Fibroblast of upper back skin (primary cell): ENCODE measurements at places on chromosomes 13 and 19.

DNA sequence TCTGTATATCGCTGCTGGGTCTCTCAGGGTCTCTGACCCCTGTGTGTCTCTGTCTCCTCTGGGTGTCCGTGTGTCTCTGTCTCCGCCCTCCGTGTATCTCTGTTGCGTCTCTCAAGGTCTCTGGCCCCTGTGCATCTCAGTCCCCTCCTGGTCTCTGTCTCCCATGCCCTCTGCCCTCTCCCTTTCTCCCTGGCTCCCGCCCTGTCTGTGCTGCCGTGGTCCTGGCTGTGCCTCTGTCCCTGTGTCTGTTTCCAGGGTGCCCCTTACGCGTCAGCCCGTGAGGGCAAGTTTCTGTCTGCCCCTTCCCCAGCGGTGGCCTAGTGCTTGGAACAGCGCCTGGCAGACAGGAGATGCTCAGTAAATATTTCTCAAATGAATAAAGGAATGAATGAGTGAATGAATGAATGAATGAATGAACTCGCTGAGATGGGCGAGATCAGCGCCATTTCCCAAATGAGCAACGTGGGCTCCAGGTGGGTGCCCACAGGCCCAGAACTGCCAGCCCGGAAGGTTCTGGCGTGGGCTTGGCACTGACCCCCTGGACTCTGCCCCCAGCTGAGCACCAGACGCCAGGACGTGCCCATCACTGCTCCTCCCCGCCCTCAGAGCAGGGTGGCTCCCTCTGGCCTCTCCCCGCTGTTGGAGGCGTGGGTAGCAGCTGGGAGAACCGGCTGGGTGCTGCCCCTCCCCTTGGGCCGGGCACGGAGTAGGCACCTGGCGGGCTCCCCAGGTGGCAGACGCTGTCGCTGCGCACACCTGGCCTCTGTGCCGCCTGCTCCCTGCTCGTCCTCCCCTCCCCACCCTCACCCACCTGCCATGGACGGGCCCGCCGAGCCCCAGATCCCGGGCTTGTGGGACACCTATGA lies at the start of gene SULT2B1:
TSS of gene SULT2B1 (plus strand) at position 736 of the 866 bp plus-strand sequence. CDS start at position 817, 81 bp downstream.
- no peak for DNase-seq

DNA sequence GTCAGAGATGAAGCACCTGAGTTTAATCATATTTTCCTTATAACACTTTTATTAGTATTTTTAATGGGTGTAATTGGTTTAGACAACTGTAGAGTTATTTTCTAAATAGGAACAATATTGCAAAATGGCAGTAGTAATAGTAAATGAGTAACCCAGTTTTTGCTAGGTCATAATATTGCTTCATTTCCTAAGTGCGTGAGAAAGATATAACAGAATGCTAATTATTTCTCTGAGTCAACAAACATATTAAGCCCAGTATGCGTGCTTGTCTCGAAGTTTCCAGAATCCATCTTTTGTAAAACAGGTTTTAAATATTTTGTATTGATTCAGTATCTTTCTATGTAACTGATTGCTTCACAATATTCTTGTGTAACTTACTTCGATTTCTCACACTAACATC lies 315.3 kb downstream of the MYO16 start:
- no peak for DNase-seq

DNA sequence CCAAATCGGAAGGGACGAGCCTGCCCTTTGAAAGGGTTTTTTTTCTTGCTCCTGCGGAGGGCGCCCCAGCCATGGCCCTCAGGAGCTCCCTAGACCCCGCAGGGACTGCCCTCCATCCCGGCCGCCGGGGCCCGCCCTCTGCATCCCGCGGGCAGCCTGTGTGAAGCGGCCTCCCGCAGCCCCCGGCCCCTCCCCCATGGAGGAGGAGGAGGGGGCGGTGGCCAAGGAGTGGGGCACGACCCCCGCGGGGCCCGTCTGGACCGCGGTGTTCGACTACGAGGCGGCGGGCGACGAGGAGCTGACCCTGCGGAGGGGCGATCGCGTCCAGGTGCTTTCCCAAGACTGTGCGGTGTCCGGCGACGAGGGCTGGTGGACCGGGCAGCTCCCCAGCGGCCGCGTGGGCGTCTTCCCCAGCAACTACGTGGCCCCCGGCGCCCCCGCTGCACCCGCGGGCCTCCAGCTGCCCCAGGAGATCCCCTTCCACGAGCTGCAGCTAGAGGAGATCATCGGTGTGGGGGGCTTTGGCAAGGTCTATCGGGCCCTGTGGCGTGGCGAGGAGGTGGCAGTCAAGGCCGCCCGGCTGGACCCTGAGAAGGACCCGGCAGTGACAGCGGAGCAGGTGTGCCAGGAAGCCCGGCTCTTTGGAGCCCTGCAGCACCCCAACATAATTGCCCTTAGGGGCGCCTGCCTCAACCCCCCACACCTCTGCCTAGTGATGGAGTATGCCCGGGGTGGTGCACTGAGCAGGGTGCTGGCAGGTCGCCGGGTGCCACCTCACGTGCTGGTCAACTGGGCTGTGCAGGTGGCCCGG lies 815 bp downstream of the MAP3K10 start:
- DNase-seq, result peak; percentile 8

DNA sequence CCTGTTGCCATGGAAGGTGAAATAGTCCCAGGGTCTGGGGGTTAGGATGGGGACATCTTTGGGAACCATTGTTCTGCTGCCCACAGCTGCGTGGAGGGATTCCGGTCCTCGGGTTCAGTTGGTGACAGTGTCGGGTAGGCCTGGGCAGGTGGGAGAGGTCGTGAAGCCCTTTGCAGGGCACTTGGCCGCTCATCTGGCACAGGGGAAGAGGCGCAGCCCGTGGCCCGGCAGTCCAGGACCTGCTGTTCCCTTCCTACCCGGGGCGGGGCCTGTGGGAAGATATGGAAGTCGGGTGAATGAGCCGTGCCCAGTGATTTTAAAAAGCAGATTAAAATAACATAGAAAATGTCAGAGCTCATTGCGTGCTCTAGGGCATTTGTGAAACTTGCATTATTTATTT lies 44.8 kb downstream of the KDM4B start:
- DNase-seq, result no peak

DNA sequence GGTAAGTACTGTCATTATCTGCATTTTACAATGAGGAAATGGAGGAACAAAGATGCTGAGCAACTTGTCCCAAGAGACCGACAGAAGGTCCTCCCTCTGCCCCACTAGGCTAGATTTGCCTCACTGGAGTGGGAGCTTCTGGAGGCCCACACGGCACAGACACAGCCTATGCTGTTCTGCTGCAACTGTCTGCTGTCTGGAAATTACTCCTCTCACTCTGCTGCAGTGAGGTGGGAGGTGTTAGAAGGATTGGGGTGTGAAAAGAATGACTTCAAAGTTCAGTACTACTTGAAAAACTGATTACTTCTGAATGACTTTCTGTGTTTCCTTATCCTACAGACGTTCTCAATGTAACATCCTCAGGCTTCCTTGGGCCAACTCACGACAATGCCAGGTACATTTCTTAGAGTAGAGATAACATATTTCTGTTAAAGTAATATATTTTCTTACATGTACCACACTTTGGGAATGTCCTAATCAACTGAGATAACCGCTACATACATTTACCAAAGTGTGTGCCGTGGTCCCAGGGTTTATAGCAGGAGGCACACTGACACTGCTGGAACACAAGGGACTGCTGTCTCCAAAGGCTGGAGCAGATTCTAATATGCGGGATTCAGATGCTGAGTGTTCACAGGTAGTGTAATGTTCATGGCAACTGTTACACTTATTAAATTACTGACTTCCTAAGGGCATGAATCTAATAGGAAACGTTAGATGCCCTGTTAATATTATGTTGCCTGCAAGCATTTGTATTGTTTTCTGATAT lies 53.5 kb upstream of the WASF3 start:
- DNase-seq, result no peak

- DNase-seq, result peak; percentile 76
Observed at GRCh38 chr13:48801255-48801654, 147.5 kb downstream of the CYSLTR2 start.

DNA sequence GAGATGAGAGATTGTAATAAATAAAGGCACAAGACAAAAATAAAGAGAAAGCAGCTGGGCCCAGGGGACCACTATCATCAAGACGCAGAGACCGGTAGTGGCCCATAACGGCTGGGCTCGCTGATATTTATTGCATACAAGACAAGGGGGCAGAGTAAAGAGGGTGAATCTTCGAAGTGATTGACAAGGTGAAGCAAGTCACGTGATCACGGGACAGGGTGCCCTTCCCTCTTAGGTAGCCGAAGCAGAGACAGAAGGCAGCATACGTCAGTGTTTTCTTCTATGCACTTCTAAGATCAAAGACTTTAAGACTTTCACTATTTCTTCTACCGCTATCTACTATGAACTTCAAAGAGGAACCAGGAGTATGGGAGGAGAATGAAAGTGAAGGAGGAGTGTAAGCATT lies 4.6 kb upstream of the PRKCG start:
- DNase-seq, result no peak

DNA sequence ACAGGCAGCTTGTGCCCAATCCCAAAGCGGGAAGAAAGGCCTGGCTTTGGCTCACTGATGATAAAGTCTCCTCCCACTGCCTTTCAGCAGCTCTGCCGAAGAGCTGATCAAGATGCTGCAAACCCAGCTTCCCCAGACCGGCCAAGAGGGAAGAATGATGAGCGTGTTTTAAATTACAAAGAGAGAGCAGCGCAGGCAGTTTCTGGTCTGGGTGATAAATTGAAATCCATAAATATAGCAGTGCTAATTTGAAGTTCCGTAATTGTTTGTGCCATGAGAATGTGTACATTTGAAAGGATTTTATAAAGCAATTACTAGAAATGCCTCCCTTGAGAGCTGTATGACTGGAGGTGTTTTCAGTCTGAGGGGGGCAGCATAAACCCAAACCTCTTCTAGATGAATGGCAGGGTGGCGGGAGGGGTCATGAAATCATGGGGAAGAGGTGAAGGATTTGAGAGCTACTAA lies 171.8 kb downstream of the STK24 start:
- DNase-seq, result peak; percentile 57

DNA sequence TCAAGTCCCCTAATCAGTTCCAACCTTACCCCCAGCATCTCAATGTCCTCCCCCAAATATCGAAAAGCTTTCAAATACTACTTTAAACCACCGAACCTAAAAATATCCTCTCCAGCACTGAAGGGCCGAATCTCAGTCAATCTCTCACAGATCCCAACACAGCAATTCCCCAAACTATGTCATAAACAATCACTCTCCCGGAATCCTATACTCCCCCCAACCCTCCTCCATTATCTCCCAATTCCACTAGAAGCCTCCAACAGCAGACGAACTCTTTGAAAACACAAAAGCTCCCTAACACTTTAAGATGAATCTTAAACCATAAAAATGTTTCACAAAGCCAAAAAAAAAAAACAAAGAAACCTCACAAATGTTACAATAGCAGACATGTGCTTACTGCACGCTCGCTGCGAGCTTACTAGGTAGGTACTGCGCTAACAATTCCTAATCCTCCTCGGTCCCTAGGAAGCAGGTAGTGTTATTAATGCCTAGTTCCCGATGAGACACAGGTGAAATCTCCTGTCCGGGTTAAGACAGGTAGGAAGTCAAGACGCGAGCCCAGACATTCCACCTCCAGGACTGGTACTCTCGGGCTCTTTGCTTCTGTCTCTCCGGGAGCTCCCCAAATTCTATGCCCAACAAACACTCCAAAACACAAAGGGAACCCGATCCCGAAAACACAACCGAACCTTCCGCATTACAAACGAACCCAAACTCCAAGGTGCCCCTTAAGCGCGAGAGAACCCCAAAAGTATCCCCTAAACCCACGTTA lies 14.2 kb downstream of the FBXO46 start:
- peak; percentile 28 for DNase-seq

DNA sequence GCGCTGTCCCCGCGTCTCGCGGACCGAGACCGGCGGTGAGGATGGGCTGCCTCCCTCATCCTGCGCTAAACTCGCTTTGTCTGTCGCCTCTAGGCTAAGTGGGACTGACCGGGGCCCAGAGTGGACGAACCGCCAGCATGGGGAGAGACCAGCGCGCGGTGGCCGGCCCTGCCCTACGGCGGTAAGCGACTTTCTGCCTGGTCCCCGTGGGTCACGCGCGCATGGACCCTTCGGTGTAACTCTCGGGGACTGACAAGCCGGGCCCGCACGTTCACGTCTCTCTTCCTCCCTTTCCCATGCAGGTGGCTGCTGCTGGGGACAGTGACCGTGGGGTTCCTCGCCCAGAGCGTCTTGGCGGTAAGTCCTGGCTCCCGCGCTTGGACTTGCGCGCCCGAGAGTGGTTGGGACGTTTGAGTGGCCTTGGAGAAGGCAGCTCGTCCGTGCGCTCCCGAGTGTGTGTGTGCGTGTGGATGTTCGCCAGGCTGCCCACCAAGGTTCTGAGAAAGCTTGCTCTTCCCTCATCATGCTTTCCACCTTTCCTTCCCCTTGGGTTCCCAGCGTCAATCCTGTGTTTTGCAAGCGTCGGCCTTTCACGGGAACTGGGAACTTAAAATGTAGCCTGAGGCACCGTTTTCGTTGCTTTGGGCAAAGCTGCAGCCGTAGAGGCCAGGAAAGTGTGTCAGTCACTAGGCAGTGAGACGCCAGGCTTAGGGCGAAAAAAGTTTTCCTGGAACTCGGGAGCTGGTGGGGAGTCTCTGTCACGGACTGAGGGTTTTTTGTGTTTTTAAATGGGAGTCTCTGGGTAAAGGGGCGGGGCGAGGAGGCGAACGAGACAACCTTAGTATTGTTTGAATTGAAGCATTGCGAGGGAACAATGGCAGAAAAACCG lies 927 bp downstream of the COL4A2 start:
- DNase-seq, result peak; percentile 39

GRCh38 chr13:53357582-53357981 lies 329.0 kb downstream of the OLFM4 start:
- DNase-seq, result no peak

DNA sequence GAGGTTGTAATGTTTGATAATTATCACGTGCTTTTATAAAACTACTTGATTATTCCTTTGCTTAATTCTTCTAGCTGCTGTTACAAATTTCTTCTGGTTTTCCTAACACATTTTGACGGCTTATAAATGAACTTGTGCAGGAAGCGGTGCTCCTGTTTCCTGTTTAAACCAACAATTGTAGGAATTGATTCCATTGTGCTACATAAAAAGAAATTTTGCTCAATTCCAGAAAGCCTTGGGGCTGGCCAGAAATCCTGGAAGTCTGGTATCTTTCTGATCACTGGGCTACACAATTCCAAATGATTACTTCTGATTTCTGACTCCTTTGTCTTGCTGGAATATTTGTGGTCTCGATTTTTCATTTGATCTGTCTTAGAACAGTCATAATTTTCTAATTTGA lies 14.9 kb downstream of the RFC3 start:
- no peak for DNase-seq

GRCh38 chr19:19615086-19615485 lies 3.4 kb downstream of the PBX4 start:
- DNase-seq, result no peak

- no peak for DNase-seq
Observed at GRCh38 chr19:28869459-28869858, 343.5 kb downstream of the UQCRFS1 start.
